Dorsolateral prefrontal cortex (tissue), 122 donors: ENCODE measurements at places on chromosomes 1 and 21.

DNA sequence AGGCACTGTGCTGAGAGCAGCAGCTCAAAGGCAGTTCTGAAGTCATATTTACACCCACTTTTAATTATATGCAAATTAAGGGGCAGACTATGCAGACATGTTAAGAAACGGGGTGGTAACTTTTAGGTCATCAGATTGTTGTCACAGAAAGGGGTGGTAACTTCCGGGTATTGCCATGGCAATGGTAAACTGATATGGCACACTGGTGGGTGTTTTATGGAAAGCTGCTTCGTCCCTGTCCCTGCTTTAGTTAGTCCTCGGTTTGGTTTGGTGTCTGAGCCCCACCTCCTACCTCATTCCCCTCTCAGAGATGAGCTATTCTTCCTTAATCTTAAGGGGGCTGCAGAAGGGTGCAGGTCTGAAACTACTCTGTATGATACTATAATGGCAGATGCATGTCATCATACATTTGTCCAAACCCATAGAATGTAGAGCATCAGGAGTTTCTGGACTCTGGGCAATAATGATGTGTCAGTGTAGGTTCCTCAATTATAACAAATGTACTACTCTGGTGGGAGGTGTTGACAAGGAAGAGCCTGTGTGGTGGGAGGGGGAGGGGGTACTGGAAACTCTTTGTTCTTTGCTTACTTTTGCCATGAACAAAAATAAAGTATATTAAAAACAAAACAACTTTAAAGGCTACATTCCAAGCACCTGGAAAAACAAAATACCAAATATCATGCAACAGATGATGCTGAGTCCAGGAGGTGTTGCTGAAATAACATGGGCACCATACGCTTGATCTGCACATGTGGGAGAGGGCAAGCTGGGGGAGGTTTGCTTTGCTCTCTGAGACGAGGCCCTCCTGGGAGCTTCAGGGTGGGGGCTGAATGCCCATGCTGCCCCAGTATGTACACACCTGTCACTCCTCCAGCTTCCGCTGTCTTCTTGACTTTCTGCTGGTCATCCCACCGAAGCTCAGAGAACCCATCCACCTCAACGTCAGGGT is 6.3 kb downstream of the PARP1 start:
- no peak for DNase-seq

- no peak for DNase-seq
Observed at GRCh38 chr1:166069390-166069789, 97.4 kb downstream of the FAM78B start.

DNA sequence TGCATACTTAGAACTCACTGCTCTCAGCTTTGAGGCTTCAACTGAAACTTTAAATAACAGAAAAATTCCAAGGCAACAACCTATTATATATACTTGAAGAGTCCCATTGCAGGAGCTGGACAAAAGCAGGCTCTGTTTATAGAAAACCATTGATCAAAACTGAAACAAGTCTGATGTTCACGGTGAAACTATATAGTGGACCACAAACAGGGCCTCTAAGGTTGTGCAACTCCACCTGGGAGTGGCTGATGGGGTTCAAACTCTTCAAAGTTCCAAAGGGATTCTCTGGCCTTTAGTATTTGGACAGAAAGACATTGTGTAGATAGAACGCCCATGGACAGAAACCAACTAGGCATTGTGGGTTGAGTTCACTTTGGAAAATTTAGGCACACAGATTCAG is 140.3 kb downstream of the ZC3H11B start:
- no peak for DNase-seq

- DNase-seq: no peak
Observed at GRCh38 chr1:229325853-229326487, 16.9 kb downstream of the CCSAP start.

DNA sequence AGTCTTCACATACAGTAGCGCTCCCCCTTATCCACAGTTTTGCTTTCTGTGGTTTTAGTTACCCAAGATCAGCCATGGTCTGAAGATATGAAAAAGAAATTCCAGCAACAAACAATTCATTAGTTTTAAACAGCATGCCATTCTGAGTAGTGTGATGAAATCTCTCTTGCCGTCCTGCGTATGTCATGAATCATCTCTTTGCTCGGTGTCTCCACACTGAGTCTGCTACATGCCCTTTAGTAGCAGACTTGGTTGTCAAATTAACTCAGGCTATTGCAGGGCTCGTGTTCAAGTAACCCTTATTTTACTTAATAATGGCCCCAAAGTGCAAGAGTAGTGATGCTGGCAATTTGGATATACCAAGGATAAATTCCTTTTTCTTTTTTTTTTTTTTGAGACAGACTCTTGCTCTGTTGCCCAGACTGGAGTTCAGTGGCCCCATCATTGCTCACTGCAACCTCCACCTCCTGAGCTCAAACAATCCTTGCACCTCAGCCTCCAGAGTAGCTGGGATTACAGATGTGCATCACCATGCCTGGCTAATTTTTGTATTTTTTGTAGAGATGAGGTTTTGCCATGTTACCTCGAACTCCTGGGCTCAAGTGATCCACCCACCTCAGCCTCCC is 22.6 kb downstream of the PHACTR4 start:
- no peak for DNase-seq

GRCh38 chr1:236809148-236809547 is 14.1 kb downstream of the MTR start:
- no peak for DNase-seq

DNA sequence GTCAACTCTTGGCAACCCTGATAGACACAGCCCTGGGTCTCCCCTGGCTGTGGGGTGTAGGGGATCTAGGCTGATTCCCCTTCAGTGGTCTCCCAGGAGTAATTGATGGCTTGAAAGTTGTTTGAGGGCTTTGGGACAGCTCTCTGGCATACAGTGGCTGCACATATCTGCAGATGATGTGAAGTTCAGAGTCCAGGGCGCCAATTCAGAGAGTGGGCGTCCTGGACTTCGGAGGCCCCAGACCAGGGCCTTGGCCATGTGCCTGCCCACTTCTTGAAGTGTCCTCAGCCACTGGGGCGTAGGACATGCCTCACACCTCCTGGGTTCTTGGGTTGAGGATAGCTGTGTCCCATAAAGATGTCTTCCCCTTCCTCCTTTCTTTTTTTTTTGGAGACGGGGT is 2.6 kb downstream of the INAVA start:
- no peak for DNase-seq

GRCh38 chr1:40774266-40774998 is 9.2 kb upstream of the KCNQ4 start:
- no peak for DNase-seq

- no peak for DNase-seq
Observed at GRCh38 chr1:246476771-246477170, 30.3 kb downstream of the SMYD3 start.

- peak; percentile 87 for DNase-seq
Observed at GRCh38 chr1:11037740-11038182, 9.3 kb downstream of the MASP2 start.
